Stimulated activated CD8-positive, alpha-beta memory T cell treated with anti-CD3 and anti-CD28 coated beads, Interleukin-7, amount 100 ng/mL, for 1 hour (primary cell): ENCODE measurements at places on chromosomes 1 and 21.

GRCh38 chr1:156081180-156081916, 917 bp downstream of the MEX3A start:
- no peak for DNase-seq

GRCh38 chr1:153293480-153293775, 19.3 kb downstream of the PGLYRP3 start:
- DNase-seq, result no peak

DNA sequence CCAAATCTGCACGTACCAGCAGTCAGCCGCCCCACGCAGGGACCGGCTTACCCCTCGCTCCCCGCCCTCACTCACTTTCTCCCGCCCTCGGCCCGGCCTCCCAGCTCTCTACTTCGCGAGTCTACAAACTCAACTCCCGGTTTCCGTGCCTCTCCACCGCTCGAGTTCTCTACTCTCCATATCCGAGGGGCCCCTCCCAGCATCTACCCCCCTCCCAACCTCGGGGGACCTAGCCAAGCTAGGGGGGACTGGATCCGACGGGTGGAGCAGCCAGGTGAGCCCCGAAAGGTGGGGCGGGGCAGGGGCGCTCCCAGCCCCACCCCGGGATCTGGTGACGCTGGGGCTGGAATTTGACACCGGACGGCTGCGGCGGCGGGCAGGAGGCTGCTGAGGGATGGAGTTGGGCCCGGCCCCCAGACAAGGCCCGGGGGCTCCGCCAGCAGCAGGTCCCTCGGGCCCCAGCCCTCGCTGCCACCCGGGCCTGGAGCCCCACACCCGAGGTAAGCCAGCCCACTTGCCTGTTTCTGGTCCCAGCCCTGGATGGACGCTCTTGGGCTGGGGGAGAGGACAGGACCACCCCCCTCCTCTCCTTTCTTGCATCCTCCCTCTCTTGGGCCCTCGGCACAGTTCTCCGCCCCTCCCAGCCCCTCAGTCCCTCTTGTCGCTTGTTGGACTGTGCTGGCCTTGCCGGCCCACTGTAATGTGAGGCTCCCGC, at the start of gene ARTN:
ARTN (plus strand) TSS at position 416 of the 715 bp plus-strand sequence. CDS start 1,856 bp downstream, outside the sequence.
- no peak for DNase-seq

DNA sequence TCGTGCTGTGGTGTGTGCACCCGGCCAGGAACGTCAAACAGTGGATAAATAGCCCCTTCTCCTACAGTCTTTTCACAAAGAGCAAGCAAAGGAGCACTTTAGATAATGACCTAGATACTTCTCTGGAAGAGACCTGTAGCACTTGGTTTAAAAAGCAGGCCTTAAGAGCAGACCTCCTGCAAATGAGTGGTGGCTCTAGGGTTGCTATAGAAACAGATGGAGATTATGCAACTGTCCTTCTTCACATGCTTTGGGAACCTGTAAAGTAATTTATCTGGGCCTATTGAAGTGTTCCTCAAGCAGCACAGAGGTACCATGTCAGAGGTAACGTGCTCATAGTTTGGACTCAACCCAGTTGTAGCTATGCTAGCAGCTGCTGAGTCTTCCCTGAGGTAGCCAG, 208.2 kb upstream of the KIAA0040 start:
- no peak for DNase-seq

DNA sequence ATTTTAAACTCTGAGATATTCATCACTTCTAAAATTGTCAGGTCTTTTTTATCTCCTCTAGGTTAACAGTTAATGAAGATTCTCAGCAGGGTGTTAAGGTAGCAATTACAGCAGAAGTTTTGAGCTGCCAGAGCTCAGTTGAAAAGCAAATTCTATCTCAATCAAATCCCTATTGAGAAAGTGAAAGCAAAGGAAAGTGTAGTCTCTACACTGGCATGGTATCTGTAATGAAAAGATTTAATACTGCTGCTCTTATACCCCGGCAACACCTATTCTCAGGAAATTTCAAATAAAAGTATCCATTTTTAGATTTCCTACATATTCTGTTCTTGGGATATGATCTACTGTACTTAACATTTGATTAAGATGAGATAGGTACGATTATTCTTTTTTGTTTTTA, 913.5 kb downstream of the MRPL39 start:
- DNase-seq, result no peak

DNA sequence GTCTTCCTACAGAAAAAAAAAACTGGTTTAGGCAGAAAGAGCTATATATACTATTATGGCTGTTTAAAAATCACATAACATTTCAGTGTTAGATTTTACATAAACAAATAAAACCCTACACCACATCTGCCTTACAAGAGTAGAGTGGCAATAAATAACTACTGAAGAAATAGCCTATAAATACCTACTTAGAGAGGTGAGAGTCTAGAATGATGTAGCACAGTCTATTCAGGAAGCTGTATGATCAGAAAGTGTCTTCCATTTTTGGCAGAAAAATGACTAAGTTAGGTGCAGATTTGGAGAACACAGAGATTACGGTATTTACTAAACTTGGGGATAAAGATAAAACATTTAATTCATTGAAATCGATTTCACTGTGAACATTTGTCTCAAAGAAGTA, 75.5 kb downstream of the VAV3 start:
- no peak for DNase-seq

DNA sequence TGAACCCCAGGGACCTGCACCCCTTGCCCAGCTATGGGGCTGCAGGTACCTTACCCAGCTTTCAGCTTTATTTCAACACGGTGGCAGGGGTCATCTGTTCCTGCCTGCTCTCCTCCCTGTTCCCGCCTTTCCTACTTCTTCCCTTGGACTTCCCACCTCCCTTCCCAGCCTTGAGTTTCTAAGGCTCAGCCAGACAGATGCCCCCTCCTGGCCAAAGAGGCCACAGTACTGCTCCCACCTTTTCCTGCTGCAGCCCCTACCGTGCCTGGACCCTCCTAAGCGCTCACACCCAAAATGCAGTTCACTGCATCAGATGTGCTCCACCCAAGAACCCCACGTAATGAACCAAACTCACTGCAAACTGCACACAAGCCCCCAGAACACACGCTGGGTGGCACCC, 7.7 kb downstream of the NOC2L start:
- DNase-seq, result no peak

DNA sequence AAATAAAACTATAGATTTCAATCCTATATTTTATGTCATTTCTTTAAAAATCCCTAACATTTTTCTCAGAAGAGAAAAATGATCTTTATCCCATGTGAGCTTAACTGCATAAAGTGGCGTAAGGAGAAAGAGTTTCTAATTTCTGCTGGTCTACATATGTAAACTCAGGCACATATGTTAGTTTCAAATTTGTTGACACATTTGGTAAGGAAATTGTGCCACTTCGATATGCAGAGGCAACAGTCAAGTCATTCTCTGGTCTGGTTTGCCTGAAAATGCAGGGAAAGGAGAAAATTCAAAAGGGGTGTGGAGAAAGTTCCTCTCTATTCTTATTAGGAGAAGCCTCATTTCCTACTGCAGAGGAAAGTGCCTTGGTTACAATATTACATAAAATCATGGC, 11.5 kb downstream of the KCNA3 start:
- no peak for DNase-seq
